ENCODE measurements at places on chromosomes 3 and 15.

DNA sequence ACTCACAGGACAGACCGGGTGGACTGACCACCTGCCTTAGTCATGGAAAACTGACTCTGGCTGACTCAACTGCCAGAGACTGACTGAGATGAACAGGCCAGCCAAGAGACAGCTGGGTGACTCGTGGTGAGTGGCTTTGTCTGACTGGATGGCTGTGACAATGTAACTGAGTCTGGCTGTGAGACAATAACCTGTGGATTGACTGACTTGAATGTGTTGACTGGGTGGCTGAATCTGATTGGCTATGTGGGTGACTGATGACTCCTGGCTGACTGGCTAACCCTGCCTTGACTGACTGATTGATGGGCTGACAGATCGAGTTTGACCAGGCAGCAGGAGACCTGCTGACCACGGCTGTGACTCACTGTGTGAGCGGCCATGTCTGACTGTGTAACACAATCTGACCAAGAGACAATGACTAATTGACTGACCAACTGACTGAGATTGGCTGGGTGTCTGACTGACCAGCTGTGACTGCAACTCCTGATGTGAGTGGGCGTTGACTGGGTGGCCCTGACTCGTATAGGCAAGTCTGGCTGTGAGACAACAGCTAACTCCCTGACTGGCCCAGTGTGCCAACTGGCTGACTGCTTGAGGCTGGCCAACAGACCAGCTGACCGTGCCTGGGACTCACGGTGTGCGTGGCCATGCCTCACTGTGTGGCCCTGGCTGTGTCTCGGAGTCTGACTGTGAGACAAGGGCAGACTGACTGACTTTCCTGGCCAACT is 509.1 kb downstream of the SHQ1 start:
- DNase-seq, result peak; percentile 88

GRCh38 chr3:183725387-183725786 is 27.8 kb downstream of the YEATS2 start:
- DNase-seq, result no peak

- peak; percentile 50 for DNase-seq
Observed at GRCh38 chr3:176872771-176873209, 324.5 kb downstream of the TBL1XR1 start.

- no peak for DNase-seq
Observed at GRCh38 chr15:58686286-58686685, 63.2 kb downstream of the ADAM10 start.

DNA sequence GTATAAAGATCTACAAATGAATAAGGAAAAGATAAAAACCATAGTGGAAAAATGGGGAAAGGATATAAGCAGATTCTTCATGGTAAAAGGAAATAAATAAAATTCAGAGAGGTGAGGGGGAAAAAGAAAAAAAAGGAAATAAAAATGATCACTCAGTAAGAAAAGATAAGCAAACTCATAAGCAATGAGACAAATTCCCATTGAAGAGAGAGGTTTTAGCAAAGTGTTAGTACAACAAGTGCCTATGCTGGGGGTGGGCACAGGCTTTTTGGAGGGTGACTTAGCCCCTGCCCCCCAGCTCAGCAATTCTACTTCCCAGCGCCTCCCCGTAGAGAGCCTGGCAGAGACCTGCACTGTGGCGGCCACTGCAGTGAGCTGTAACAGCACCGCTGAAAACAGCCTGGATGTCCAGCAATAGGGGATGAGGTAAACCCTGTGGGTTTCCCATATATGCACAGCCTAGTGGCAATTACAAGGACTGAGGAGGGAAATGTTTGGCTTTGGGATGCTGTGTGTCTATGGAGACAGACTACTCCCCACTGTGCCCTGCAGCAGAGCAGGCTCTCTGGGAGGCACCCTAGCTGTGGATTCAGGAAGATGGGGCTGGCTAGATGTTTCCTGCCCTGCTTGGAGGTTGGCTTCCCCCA is 23.7 kb upstream of the SFMBT1 start:
- DNase-seq, result no peak

DNA sequence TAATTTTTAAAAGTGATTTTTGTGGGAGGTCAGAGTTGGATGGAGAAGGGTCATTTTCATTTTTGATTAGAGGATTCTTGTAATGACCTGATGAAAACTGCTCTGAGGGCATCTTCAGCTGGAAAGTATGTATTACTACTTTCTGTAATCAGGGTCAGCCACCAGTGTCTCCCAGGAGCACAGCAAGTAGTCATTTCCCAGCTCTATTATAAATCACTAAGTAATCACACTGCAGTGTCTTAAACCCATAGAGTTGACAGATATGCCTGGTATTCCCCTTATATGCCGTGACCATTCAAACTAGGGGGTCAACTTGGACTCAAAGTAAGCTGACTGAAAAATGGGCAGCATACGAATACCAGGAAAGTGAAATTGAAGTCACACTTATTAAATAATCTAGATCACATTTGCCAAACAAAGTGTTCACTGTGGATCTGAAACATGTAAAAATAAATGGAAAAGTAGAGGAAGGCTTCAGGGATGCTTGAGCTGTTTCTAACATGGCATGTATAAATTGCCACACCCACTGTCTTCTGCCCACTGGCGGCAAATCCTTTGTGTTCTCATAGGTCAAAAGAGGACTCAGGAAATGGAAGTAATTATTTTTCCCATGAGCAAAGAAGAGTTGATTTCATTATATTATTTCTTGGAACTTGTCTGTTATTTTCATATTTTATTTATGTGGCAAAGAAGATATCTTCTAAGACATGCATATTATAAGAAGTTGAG is 105.7 kb downstream of the MBNL1 start:
- DNase-seq, result no peak

GRCh38 chr15:99105514-99106341 is 848 bp downstream of the SYNM start:
- DNase-seq, result peak; percentile 33

GRCh38 chr15:89052474-89052873 is 35.8 kb upstream of the ABHD2 start:
- DNase-seq, result no peak

GRCh38 chr15:81097890-81098280 is 36.2 kb upstream of the CFAP161 start:
- DNase-seq, result no peak

- no peak for DNase-seq
Observed at GRCh38 chr3:187870360-187871203, 125.3 kb upstream of the BCL6 start.

DNA sequence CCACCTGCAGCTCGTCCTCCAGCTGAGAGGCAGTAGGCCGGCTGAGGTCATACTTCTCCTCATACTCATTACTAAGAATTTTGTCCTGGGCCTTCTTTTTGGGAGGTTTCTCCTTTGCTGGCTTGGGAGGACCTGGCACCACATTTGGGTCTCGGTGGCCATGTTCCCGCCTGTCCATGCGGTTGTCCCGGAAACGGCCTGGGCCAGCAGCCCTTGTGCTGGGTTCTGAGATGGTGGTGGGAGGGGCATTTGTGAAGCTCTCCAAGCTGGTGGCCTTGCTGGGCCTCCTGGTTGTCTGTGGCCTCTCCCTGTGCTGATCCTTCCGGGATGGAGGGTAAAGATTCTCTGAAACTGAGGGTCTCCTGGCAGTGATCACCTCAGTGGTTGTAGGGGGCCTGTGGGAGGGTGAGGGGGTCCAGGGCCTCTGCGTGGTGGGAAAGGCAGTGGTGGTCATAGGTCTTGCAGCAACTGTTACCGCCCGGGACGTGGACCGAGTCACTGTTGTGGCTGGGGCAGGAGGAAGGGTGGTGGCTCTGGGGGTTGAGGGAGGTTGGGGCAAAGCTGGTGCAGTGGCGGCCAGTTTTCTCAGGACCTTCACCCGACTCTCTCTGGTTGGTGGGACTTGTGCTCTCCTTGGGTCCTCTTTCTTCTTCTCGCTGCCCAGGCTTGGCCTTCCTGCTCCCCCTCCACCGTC is 2.5 kb downstream of the CCDC80 start:
- no peak for DNase-seq
